ENCODE measurements at places on chromosomes 1 and 21.

DNA sequence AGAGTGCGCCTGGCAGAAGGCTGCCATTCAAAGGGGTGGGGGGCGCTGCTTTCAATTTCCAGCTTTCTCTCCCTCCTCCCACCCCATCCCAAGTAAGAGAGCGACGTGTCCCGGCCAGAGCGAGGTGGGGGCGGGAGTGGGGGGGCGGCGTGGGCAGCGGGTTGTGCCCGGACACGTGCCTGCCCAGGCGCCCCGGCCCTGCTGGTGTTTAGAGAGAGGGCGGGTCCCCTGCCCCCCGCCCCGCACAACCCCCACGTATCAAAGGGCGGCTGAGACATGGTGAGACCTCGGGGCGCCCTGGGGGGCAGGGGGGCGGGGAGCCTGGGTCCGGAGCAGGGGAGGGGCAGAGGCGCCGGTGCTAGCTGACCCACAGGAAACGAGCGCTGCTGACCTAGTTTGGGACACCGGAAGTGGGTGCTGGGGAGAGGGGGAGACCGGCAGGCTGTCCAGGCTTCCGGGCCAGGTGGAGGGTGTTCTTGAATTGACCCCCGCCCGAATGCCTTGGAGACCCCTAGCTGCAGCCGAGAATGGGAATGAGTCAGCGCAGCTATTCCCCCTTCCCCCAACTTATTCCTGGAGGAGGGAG lies 1.3 kb downstream of the ZBTB7B start:
- DNase-seq: peak; percentile 25

- DNase-seq: no peak
Measured at GRCh38 chr1:240084337-240084736, 7.3 kb upstream of the FMN2 start.

- no peak for DNase-seq
Measured at GRCh38 chr1:111672331-111672730, 52.7 kb downstream of the RAP1A start.

- no peak for DNase-seq
Measured at GRCh38 chr1:5250336-5250735, 595.9 kb downstream of the AJAP1 start.

DNA sequence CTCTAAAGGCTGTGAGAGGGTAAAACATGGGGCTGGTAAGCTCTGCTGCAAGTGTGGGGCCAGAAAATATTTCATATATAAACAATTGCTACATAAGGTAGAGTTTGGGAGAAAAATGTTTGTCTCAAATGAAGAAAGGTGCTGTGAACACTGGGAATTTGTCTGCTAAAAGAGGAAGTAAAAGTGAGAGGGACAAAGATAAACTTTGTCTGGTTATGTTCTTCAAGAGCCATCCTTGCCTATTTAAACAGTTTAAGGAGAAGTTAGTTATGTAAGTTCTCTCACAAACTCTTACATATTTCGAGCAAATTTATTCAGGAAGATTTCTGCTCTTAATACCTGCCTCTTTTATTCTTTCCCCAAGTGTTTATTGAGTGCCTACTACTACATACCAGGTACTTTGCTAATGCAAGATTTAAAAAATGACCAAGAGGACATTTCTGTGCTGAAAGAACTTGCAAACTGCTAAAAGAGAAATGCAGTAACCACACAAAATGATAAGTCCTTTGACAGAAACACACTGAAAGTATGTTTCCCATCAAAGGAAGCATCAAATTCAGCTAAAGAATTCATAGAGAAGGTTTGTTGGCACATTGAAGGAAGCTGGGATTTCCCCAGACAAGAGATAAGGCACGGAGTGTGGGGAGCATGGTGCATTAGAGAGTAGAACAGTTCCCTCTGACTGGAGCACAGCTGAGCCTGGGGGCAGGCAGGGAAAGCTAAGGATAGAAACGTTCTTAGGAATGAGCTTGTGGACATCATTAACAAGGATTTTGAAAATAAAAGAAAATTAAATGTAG lies 549.1 kb downstream of the PTBP2 start:
- DNase-seq: no peak

- peak; percentile 19 for DNase-seq
Measured at GRCh38 chr1:203217139-203217655, 12.3 kb downstream of the CHIT1 start.

DNA sequence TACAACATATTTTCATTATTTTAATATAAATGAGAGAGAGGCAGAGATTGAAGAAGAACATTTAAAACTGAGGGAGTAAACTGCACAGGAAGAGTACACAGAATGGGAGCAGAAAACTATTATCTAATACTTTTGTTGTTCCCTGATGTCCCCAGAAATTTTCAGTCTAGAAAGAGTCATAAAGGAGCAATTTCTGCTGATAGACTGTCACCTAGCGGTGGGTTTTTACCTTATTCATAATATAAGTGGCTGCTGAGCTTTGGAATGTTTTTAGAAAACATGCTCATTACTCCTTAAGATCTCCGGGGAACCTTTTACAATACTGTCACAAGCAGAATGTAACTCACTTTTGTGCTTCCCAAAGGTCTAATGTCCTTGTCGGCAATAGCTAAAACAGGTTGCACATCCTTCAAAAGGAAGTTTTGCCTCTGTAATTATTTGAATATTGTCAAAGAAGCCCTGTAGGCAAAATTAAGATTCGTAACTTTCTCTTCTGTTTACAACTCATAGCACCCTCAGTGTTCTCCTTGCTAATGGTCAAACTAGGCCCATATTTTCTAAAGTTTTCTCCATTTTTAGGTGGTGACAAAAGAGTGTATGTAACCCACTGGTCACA lies 4.9 kb upstream of the NPL start:
- peak; percentile 56 for DNase-seq

DNA sequence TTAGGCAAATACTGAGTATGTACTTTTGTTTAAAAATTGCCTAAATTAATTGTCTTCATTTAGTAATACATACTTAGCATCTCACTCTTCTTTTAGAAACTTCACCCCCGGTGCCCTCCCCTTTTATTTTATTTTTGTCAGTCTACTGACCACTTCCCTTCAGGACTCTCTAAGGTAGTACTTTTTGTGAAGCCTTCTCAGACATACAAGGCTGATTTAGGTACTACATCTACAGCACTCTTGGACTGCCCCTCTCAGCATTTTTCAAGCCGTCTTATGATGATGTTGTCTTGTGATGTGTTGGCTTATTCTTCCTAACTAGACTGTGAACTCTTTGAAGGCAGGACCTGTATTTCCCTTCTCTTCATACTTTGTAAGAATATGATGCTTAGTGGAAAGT lies 24.7 kb downstream of the RPS6KC1 start:
- no peak for DNase-seq

DNA sequence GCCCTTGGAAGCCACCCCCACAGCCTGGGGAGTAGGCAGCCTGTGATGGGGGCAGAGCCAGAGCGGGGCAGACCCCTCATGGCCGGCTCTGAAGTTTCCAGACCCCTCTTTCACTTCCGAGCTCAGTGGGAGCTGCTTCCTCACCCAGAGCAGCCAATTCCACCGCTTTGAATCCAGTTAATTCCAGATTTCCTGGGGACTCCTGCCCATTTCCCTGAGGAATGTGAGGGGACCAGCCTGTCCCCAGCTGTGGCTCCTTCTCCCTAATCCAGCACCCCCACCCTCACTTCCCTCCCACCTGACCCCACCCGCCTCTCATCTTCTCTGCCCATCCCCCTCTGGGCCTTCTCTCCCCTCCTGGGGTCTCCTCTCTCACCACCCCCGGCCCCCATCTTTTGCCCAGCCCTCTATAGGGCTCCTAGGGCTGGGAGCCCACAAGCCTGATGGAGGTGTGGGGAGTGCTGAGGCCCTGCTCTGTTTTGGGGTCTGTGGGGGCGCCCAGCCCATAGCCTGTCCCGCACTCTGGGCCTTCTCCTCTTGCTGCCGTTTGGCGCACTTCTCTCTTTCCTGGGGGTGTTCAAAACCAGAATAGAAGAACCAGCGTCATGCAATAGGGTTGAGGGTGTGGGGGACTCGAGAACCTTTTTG lies 26.2 kb upstream of the TNFRSF1B start:
- DNase-seq: no peak
